ENCODE measurements at places on chromosomes 3 and 15. TPM values are rescaled to one million over a fixed set of nuclear protein-coding genes. Genes with fewer than 3 reads are reported as not detected.

CRYGS gene
- 3.8 TPM for total RNA-seq

DNA sequence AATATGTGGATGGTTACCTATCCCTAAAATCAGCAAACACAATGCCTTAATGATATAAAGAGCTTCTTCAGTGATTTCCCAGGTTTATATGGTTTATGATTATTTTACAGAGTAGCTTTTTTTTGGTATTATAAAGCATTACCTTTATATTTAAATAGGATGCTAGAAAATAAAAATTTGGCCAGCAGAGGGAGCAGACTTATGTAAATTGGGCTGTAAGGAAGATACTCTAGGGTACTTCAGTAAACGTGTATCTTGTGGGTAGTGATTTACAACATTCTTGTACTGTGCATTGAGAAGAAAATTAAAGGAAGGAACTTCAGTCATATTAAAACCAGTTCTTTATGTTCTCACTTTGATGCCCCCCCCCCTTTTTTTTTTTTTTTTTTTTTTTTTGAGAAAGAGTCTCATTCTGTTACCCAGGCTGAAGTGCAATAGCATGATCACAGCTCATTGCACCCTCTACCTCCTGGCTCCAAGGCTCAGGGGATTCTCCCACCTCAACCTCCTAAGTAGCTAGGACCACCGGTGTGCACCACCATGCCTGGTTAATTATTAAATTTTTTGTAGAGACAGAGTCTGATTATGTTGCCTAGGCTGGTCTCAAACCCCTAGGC lies 167.9 kb downstream of the BBX start:
- no peak for DNase-seq

DNA sequence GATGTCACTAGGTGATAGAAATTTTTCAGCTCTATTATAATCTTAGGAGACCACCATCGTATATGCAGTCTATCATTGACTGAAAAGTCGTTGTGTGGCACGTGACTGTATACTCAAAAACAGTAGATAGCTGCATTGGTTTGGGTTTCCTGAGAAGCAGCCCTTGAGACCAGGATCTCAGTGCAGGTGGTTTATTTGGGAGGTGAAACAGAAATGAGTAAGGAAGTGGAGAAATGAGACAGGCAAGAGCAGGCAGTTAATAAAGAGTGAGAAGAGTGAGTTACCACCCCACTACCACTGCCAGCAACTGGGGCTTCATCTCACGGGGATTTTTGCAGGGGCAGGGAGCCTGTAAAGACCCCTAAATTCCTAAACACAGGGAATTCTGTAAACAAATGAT lies 221.0 kb downstream of the SHQ1 start:
- peak; percentile 47 for DNase-seq

FETUB gene
- not detected for total RNA-seq

DNA sequence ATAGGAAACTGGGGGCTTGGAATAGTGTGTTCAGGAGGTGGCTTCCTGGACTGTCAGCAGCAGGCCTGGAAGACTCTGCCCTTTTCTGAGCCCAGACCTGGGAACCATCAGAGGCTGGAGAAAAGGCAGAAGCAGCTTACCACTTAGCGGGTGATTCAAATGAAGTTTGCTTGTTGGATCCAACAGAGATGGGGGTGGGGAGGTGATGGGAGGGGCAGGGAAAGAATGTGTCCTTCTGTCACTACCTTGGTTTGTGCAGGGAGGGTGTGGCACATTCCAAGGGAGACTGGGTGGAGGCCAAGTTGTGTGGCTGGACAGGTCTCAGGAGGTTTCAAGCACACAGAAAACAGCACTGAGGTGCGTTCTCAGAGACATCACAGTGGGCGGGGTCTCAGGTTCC lies 58.8 kb downstream of the TRAK1 start:
- DNase-seq: no peak

KLHL40 gene
- total RNA-seq: not detected

DNA sequence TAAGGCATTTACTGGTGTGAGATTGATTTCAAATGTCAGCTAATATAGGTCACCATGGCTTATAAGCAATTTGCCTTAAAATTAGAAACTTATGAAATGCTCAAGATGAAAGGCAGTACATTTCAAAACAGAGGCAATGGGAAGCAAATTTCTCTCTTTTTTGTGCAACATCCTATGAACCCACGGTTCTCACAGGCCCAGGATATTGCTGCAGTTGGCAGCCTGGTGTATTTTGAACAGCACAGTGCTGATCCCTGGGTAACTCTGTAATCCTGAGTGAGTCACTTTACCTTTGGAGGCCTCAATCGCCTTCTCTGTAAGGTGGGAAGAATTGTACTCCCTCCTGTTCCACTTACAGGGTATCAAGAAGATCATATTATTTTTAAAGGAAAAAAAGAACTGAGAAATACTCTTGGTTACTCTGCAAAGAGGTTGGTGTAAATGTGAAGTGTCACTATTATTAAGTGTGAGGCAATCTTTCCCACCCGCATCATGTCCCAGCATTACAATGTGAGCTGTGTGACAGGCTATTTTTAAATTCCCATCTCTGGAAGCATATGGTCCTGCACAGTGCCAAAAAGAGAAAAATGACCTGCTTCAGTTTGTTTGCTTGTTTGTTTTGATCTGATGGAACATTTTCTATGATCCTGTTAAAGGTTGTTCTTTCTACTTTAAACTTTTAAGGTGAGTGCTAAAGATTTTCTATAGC lies 190.1 kb upstream of the LPP start:
- no peak for DNase-seq

DNA sequence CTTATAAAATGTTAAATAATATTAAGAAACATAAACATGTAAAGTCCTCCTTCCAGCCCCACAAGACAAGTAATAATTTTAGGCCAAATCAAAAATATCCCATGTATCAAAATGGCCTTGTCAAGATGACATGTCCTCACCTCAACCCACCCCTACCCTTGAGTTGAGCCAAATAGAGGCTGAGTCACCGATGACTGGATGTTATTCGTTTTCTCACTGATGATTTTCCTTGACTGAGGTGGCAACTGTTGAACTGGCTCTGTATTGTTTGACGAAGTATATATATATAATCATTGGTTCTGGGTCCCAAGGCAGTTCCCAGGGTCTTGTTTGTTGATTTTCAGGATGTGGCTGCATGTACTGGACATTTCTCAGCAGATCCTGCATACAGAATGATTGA lies 75.3 kb downstream of the TMEM108 start:
- no peak for DNase-seq

GRCh38 chr3:64445109-64445943 lies 220.1 kb upstream of the PRICKLE2 start:
- DNase-seq: no peak

DNA sequence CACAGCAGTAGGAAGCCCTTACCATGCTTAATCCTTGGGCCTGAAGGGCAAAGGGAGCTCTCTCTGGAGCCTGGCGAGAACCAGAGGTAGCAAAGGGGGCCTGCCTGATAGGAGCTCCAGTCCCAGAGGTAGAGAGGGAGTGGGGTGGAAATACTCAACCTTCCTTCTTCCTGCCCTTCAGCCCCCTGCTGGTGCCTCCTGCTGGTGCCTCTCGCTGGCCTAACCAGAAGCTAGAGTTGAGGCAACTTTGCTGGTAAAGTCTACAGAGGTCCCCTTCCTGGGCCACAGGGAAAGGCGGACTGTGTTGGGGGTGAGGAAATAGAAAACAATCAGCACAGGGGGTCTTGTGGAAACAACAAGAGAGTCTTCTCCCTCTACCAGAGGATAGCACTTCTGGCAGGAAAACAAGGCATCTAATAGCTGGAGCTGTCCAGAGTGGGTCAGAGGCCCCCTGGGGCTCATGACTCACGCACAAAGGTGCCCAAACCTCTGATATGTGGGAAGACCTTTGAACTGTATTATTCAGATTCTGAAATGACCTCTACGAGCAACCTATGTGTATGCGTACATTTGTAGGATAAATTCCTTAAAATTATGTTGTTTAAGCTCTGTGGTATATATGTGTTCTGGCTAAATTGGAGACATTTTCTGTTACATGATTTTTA lies 133.9 kb downstream of the LRRC28 start:
- no peak for DNase-seq

BFSP2 gene
- 2.1 TPM for total RNA-seq

GRCh38 chr3:161117646-161118045 lies 12.5 kb upstream of the B3GALNT1 start:
- no peak for DNase-seq

CACNA1D gene
- 1.5 TPM for total RNA-seq

DNA sequence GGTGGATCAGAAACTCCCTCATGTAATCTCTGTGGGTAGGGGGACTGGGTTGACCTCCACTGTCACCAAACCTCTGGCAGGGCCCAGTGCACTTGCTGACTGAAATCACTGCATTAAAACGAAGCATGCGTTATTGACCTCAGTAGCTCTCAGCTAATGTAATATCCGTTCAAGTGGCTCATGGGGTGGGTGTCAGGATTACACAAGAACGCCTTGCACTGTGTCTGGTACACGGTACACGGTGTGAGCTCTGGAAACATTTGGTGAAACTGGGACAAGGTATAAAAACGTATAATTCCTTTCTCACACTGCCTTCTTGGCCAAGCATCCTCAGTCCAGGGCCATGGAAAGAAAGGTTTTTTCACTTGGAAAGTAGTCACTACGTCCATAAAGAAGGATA lies 11.9 kb downstream of the LRTM1 start:
- DNase-seq: no peak

DNA sequence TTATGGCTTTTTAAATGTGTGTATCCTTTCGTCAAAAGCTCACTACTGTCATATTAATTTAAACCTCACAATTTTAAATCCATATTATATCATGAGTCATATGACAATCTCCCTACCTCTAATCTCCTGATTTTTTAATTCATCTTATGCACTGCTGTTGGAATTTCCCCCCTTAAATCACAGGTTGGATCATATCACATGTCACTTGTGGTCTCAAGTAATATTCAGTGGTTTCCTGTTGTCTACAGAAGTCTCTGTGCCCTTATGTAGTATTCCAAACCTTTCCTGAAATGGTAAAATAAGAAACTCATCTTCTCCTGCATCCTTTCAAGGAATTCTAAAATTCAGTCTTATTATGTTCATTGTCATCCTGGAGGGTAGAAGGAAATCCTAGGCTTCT lies 116.0 kb upstream of the CBLB start:
- no peak for DNase-seq

NEK11 gene
- 0.96 TPM for total RNA-seq

GXYLT2 gene
- not detected for total RNA-seq

DNA sequence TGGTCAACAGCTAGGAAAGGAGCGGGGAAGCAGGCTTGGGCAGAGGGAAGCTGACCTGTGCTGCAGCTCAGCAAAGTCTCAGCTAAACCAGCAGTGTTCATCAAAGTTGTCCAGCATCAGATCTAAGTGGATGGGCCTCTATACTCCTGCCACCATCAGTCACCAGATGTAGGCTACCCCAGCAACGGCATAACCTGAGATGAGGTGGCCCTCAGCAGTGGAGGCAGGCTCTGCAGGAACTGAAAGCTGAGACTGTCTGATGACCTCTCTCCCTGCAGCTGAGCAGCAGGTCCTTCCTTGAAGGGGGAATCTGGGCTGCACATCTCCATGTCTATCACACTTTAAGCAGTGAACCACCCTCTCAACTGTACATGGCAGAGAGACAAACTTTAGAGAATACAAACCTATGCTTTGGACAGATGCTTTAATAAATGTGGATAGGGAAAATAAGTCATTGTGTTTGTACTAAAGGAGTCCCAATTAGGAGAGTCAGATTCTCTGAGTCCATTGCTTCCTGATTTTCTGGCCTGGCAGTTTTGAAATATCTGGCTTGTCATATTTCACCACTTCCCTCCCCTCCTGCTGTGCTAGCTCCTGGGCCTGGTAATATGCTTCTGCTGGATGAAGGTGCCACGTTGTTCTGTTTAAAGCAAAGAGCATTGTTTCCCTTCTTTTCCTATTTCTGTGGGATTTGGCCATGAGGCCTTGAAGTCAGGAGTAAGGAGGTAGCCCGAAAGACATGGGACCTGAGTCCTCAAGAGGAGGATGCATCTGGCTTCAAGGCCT lies 11.1 kb upstream of the PSTPIP1 start:
- no peak for DNase-seq

DNA sequence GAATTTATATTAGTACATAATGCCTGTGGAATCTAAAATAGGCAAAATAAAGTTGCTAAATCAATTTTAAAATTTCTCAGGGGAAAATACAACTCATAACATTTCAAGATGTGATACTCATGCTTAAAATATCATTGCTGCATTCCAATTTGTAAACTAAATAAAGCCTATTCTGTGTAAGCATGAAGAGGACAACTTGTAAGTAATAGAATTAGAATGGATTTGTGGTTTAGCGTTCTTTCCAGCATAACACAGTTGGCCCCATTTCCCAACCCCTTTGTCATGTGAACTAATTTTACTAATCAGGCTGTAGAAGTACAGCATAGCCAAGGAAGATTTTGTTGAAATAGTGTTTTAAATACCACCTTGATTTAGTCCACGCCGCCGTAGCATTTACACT lies 437.2 kb downstream of the SI start:
- DNase-seq: no peak

GPR176 gene
- total RNA-seq: not detected

- peak; percentile 72 for DNase-seq
These were observed 6.0 kb downstream of the TM4SF4 start for GRCh38 chr3:149480326-149481017.

- no peak for DNase-seq
These were observed 1.2 kb downstream of the GOLIM4 start for GRCh38 chr3:168094580-168094876.

MTMR10 gene
- 21.4 TPM for total RNA-seq

- DNase-seq: no peak
These were observed 72.1 kb upstream of the MAGI1 start for GRCh38 chr3:66110840-66111239.

- no peak for DNase-seq
These were observed 537.2 kb upstream of the IL12A start for GRCh38 chr3:159451482-159451881.

PARP15 gene
- 36.1 TPM for total RNA-seq

GRCh38 chr15:75204340-75205063 lies 2.8 kb downstream of the C15orf39 start:
- DNase-seq: peak; percentile 94

- DNase-seq: no peak
These were observed 70.5 kb downstream of the CHD2 start for GRCh38 chr15:92970656-92971055.

SUCNR1 gene
- not detected for total RNA-seq

- DNase-seq: no peak
These were observed 33.7 kb upstream of the IGF1R start for GRCh38 chr15:98614681-98615080.

DNA sequence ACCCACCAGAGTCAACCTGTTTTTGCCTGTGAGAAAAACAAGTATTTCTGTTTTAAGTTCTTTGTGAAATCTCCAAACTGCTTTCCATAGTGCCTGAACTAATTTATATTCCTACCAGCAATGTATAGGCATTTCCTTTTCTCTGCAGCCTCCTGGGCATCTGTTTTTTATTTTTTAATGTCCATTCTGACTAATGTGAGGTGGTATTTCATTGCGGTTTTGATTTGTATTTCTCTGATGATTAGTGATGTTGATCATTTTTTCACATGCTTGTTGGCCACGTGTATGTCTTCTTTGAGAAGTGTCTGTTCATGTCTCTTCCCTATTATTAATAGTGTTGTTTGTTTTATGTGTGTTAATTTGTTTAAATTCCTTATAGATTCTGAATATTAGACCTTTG lies 820.5 kb downstream of the MCTP2 start:
- no peak for DNase-seq

All from activated CD8-positive, alpha-beta memory T cell treated with anti-CD3 and anti-CD28 coated beads, Interleukin-2, amount 10 ng/mL, durations not matched to agents 7 days and 5 days (primary cell).